ENCODE measurements at places on chromosomes 2 and 18.

DNA sequence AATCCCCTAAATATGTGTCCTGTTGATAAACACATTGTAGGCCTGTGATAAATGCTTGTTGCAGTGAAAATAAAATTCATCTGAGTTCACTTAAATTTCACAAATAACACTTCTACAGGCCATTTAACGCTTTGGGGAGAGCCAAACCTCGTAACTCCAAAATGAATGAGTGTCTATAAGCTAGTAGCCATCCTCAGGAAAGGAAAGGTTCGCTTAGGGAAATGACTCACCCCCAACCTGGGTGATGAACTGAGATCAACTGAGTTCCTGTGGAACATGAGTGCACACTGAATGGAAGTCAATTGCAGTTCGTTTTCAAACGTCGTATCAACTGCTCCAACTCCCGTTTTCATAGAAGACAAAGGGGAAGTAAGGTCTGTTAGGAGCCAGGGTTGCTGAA is 527.6 kb upstream of the ID2 start:
- DNase-seq, result no peak

- no peak for DNase-seq
Observed at GRCh38 chr2:127420039-127420864, 2.0 kb downstream of the PROC start.

GRCh38 chr2:195442458-195443175 is 214.4 kb upstream of the SLC39A10 start:
- no peak for DNase-seq

GRCh38 chr2:128371648-128372345 is 53.1 kb upstream of the HS6ST1 start:
- DNase-seq, result no peak

DNA sequence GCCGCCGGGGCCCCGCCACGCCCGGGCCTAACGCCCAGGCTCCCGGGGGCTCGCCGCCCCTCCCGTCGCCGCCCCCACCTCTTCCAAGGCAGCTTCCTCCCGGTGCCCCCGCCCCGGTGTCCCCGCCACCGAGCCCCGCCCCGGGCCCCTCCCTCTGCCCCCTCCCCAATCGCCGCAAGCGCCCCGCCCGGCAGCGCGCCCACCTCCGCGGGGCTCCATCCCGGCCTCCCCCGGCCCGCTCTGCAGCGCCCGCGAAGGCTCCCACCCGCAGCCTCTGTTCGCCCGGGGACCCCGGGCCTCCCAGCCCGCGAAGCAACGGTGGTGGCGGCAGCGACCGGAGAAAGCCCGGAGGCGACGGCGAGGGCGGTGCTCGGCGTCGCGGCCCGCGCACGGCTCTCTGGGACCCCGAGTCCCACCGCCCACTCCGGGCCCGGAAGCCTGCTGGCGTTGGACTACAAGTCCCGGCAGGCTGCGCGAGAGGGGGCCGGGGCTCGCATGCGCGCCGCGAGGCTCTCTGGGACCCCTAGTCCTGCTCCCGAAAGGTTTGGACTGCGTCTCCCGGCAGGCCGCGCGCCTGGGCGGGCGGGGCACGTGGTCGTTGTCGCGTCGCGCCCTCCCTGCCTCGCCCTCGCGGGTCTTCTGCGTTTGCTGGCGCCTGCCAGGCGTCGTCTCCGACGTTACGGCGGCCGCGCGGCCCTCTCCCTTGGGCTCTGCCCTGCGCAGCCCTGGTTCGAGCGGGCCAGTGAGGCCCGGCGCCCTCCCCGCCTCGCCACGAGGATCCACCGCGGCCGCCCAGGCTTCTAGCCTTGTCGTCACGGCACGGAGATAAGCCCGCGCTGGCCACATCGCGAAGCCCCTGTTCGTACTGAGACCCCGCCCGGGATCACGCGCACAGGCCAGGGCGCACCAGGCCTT is at the start of gene STK25:
TSS of gene STK25 (minus strand) at position 345 of the 915 bp plus-strand sequence. CDS start 549 bp downstream, outside the sequence.
- peak; percentile 90 for DNase-seq

DNA sequence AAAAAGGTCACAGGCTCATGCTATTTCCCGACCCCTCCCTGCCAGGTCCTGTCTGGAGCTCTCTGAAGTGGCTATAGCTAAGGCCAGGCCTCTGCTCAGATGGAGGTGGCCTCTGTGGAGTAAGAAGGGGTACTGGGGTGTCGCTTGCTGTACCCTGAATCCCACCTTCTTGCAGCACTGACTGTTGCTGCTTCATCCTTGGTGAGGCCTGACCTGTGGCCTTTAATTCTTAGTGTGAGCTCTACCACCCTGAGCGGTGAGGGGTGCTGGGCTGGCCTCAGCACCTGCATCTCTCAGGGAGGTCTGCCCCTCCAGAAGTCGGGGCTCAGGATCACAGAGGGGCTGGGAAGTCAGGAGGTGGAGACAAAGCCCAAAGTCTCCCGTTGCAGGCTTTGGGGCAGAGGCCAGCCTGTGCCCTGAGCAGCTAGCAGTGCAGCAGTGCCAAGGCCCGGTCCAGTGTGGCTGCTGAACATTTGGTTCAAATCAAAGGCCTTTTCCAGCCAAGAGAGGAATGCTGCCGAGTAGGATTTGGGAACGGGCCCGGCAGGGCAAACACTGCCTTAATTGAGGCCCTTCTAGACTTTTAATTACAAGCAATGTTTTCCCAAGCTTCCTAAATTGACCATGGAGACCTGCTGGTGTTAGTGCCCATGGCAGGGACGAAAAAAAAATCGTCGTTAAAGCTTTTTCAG is 133.5 kb upstream of the HAAO start:
- DNase-seq, result no peak

DNA sequence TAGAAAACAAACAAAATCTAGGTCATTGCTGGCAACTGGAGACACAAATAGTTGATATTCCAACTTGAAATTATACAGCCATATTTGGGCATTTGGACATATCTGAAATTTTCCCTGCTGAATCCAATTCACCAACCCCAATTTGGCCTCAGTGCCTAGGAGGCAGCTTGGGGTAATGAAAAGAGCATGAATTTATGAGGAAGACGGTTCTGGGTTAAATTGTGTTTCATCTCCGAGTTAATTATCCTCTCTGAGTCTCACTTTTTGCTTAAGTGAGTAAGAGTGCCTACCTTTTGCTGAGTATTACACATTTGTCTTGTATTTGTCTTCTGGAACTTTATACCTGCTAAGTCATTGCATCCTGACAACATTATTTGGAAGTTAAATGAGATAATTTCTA is 1906.8 kb upstream of the PIK3C3 start:
- no peak for DNase-seq

- DNase-seq, result no peak
Observed at GRCh38 chr2:73217826-73218225, 3.8 kb downstream of the SMYD5 start.

- no peak for DNase-seq
Observed at GRCh38 chr2:143551971-143552650, 422.9 kb downstream of the ARHGAP15 start.

- DNase-seq, result peak; percentile 64
Observed at GRCh38 chr2:64989126-64989981, at the start of gene SLC1A4. SLC1A4 (plus strand) TSS chr2:64989399; CDS start chr2:64989644, 245 bp downstream.

DNA sequence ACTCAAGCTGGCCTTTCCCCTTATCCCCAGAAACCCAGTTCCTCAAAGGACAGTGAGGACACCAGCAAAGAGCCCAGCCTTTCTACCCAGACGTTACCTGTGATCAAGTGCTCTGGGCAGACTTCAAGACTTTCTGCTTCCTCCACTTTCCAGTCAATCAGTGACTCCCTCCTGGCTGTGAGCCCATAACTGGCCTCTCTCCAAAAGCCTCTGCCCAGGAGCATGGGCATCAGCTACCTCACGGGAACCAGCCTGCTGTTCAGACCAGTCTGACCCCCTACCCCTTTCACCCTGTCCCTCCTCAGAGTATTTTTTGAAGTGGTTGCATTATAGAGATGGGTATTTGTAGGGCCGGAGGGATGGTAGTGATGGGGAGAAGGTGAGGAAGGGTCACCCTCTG is 27.7 kb upstream of the CYP27A1 start:
- DNase-seq, result no peak
